Activated CD4-positive, alpha-beta T cell treated with anti-CD3 and anti-CD28 coated beads for 36 hours (primary cell): ENCODE measurements at places on chromosomes 5 and 9. TPM values are rescaled to one million over a fixed set of nuclear protein-coding genes. Genes with fewer than 3 reads are reported as not detected.
A peak's percentile ranks its signal among the peaks of the same experiment; 100 is the strongest.

PCDHGA3 gene
- not detected for total RNA-seq

FSTL4 gene
- not detected for total RNA-seq

PDGFRB gene
- not detected for total RNA-seq

DNA sequence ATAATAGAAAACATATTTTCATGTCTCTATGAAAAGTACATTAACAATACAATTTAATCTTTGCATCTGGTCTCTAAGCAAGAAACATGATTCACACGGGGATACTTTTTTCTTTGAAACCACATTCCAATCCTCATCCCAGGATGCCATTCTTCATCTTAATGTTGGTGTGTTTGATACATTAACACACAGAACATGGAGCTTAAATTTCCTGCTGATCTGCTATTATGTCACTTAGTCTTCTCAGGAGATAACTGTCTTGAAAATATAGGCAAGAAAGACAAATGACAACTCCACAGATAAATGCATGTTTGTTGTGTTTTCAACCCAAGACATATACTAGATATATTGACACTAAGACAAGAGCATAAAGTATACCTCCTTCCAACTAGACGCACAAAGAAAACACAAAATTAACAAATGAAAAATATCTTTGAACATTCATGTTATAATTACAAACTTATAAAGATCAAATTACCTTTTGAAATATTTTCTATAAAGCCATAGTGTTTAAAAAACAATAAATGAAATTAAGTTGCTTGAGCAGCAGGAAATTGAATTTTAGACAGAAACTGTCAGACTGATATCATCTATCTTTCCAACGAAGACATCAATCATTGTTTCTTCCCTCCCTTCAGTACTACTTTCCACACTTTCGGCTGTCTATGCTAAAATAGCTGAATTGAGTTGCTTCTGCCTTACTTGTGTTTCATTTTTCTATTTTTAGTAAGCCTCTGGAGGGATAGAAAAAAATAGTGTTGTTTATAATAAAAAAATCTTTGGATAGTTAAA lies 1676.7 kb upstream of the CDH9 start:
- no peaks in the 10 kb centered on the region for H3K36me3 ChIP-seq
- no peak overlapping the region for H3K4me3 ChIP-seq
- no peaks in the 10 kb centered on the region for H3K4me1 ChIP-seq
- no peak overlapping the region for H3K27ac ChIP-seq
- no peak for DNase-seq
- H3K27me3 ChIP-seq: no peaks in the 10 kb centered on the region

DNA sequence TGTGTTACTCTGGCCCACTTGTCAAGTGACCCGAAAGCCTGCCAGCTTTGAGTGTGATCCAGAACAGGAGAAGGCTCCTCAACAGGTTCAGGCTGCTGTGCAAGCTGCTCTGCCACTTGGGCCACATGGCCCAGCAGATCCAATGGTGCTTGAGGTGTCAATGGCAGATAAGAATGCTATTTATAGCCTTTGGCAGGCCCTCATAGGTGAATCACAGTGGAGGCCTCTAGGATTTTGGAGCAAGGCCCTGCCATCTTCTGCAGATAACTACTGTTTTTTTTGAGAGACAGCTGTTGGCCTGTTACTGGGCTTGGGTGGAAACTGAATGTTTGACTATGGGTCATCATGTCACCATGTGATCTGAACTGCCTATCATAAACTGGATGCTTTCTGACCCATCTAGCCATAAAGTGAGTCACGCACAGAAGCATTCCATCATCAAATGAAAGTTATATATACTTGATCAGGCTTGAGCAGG lies 180.8 kb downstream of the CARTPT start:
- no peak overlapping the region for H3K4me3 ChIP-seq
- H3K27me3 ChIP-seq: peaks cover 6% of the 10 kb centered on the region
- H3K36me3 ChIP-seq: no peaks in the 10 kb centered on the region

DNA sequence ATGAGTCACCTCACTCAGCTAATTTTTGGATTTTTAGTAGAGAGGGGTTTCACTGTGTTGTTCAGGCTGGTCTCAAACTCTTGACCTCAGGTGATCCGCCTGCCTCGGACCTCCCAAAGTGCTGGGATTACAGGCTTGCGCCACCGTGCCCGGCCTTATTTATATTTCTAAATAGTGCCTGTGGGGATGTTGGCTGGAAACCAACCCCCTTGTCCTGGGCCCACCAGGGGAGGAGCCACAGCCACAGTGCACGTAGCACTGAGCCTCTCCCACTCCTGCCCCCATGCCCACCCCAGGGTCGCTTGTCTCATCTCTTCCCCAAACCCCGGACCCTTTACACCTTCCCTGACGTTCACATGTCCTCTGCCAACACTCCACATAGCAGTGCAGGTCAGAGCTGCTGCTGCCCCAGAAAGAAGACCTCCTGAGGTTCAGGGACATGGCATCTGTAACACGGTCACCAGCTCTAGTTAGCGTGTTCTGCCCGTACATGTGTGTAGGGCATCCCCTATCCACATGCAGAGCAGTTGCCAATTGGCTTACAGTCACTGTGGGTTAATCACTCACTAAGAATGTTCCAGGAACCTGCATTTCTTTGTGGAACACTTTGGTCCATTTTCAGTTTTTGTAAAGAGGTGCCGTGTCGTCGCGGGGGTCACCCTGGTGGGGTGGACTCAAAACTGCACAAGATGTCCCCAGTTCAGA lies 10.2 kb upstream of the MRPS2 start:
- peaks cover 4% of the 10 kb centered on the region for H3K27me3 ChIP-seq
- no peak overlapping the region for H3K4me3 ChIP-seq
- no peak for DNase-seq
- H3K27ac ChIP-seq: no peak overlapping the region
- no peaks in the 10 kb centered on the region for H3K36me3 ChIP-seq

DNA sequence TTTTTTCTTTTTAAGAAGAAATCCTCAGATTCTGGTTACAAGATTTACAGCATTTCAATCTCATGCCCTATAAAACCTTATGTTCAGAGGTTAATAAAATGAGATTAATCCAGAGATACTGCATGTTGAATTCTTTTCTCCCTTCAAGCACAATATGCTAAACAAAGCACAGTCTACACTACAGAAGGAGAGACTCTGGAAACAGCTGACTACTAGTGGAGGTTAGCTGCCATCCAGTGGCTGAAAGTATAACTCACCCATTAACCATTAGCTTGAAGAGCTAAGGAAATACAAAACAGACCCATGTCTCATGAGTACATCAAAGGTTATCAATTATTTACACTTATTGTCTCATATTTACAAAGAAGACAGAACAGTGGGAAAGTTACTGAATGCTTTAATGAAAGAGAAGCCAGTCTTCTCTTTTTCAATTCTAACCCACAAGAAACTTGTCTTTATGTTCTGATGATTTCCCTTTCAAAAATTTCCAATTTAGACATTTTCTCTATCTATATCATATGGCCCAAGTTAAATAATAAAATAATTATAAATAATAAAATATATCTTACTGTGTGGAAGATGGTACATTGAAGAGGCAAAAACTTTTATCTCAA lies 12.7 kb upstream of the DNAH5 start:
- H3K36me3 ChIP-seq: no peaks in the 10 kb centered on the region
- no peak overlapping the region for H3K4me3 ChIP-seq
- peaks cover 6% of the 10 kb centered on the region for H3K27me3 ChIP-seq
- H3K4me1 ChIP-seq: no peaks in the 10 kb centered on the region

GRCh38 chr5:27706832-27707231 lies 668.4 kb upstream of the CDH9 start:
- no peaks in the 10 kb centered on the region for H3K27me3 ChIP-seq
- no peak overlapping the region for H3K27ac ChIP-seq
- no peaks in the 10 kb centered on the region for H3K36me3 ChIP-seq
- no peak for DNase-seq

DNA sequence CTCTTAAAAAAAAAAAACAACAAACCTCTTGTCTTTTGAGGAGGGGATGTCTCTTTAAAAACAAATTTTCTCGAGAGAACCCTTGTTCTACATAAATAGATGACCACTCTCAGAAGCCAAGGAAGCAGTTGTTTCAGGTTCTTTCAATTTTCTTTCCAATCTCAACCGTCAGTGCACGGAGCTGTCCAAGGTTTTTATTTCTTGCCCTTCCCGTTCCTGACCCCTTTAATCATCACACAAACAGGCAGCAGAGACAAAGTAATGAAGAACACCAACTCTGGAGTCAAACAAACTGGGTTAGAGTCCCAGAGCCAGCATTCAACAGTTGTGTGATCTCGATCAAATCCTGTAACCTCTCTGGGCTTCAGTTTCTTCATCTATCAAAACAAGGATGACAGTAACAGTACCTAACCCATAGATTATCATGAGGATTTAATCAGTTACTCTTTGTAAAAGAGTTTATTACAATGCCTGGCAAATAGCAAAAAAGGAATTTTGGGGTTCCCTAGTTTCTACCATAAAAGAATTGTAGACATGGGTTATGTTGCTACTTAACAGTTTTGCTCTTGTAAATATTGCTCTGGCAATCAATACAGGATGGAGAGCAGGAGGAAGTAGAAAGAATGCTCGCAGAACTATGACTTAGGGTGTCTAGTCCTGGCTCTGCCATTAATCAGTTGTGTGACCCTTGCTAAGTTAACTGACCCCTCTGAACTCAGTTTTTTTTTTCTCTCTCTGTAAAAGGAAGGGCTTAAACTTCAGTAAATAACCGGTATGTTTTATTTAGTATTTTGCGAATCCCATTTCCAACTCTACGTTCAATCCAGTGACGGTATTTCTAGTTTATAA lies 1.0 kb upstream of the NIM1K start:
- peak overlapping the region; percentile 79 for H3K4me3 ChIP-seq
- no peak overlapping the region for H3K27ac ChIP-seq
- H3K27me3 ChIP-seq: peaks cover 16% of the 10 kb centered on the region
- H3K4me1 ChIP-seq: peaks cover 32% of the 10 kb centered on the region
- no peak for DNase-seq

DNA sequence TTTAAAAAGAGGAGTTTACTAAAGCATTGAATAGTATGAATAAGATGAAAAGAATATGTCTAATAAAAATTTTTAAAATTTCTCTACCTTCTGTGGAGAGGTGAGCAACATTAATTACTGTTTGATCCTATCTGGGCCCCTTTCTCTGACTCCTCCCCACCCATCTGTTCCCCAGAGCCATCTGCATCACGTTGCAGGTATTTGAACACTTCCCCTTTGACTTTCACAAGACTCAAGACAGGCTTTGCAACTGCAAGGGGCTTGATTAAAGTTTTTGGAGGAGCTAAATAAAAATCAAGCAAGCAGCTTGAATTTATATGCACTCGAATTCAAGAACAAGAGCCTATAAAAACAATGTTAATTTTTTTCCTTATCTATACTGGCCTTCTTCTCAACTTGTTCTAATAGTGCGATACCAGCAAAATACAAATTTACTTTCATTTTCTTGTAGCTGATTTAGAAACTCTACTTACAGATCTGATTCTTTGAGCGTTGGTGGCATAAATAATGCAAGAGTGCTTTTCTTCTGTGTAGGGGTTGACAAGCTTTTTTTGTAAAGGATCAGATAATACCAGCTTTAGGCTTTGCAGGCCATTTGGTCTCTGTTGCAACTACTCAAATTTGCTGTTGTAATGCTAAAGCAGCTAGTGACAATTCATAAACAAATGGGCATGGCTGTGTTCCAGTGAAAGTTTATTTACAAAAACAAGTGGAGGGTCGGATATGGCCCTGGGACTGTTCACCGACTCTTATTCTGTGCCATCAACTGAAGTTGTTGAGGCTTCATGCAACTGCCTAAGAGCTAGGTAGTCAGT lies 21.2 kb downstream of the TXNDC8 start:
- peak; percentile 5 for DNase-seq
- no peaks in the 10 kb centered on the region for H3K27me3 ChIP-seq
- no peaks in the 10 kb centered on the region for H3K36me3 ChIP-seq
- H3K4me1 ChIP-seq: peaks cover 9% of the 10 kb centered on the region

- no peak overlapping the region for H3K27ac ChIP-seq
- H3K4me3 ChIP-seq: no peak overlapping the region
Observed at GRCh38 chr5:164728733-164729132, 1223.3 kb downstream of the MAT2B start.

DNA sequence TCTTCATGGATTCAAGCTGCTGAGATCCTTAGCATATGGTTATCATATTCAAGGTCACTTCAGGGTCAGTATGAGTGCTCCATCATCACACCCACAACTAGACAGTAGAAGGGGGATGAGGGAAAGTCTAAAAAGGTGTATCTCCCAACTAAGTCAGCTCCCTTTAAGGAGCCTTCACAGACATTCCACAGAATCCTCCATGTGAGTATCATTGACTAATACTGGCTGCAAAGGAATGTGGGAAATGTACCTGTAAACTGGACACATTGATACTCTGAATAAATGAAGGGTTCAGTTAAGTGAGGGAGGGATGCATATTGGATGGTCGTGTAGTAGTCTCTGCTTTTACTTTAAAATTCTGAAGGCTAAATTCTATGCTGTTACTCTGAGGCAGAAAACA lies 330.7 kb downstream of the LRRC70 start:
- H3K36me3 ChIP-seq: no peaks in the 10 kb centered on the region
- DNase-seq: no peak
- no peak overlapping the region for H3K4me3 ChIP-seq
